GM23338 (cell line): ENCODE measurements at places on chromosomes 6 and 20. TPM values are rescaled to one million over a fixed set of nuclear protein-coding genes. Genes with fewer than 3 reads are reported as not detected.

- H3K4me3 ChIP-seq, result no peak overlapping the region
- H3K4me1 ChIP-seq, result no peaks in the 10 kb centered on the region
- peaks cover 81% of the 10 kb centered on the region for H3K36me3 ChIP-seq
- no peak overlapping the region for H3K27ac ChIP-seq
- DNase-seq, result no peak
These were observed 19.4 kb downstream of the ESF1 start for GRCh38 chr20:13765299-13765698.

DNA sequence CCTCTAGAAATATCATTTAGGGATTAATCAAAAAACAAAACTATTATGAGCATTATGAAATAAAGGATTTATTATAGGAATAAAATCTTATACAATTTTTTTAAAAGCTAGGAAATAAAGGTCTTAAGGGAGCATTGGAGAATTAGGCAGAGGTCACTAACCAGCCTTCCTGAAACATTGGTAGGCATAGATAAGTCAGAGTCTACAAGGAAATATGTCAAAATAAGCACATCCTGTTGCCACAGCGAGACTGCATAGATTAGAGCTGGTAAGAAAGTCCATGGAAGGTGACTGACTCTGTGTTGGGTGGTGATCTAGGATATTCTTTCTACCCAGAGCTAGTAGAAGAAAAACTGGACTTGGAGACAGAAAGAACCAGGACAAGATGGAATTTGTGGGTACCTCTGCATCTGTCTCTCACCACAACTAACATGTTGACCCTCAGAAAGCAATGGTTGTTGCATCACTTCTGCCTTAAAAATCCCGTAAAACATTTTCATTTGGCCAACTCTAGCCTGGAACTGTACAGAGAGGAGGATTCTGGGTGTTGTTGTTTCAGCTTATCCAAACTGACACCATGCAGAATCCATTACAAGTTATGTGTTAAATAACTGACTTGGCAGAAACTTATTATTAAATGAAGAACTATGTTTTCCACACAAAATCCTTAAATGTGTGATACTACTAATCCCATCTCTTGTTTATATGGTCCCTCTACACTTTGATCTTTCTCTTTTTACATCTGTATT is 77.1 kb downstream of the FBXO5 start:
- no peak overlapping the region for H3K4me3 ChIP-seq
- no peak overlapping the region for H3K27ac ChIP-seq
- no peaks in the 10 kb centered on the region for H3K36me3 ChIP-seq
- no peaks in the 10 kb centered on the region for H3K27me3 ChIP-seq
- DNase-seq, result no peak
- peaks cover 28% of the 10 kb centered on the region for H3K4me1 ChIP-seq

- H3K4me3 ChIP-seq, result no peak overlapping the region
- DNase-seq, result no peak
- H3K27ac ChIP-seq, result no peak overlapping the region
These were observed 68.3 kb upstream of the TMEM244 start for GRCh38 chr6:129929433-129929832.

Gene HAO1
- not detected in 2 replicates for polyA plus RNA-seq

GRCh38 chr6:94227741-94228140 is 808.4 kb upstream of the EPHA7 start:
- H3K27me3 ChIP-seq, result no peaks in the 10 kb centered on the region
- no peak overlapping the region for H3K4me3 ChIP-seq
- no peak overlapping the region for H3K27ac ChIP-seq
- no peak for DNase-seq
- H3K4me1 ChIP-seq, result no peaks in the 10 kb centered on the region

Gene FGD2
- polyA plus RNA-seq, result 0.13 and 0.16 TPM in 2 replicates

Gene SYCP2L
- 8.5 and 10.5 TPM in 2 replicates for polyA plus RNA-seq

Gene FNDC11
- 3.4 and 3.5 TPM in 2 replicates for polyA plus RNA-seq

Gene HTR1E
- not detected in 2 replicates for polyA plus RNA-seq

DNA sequence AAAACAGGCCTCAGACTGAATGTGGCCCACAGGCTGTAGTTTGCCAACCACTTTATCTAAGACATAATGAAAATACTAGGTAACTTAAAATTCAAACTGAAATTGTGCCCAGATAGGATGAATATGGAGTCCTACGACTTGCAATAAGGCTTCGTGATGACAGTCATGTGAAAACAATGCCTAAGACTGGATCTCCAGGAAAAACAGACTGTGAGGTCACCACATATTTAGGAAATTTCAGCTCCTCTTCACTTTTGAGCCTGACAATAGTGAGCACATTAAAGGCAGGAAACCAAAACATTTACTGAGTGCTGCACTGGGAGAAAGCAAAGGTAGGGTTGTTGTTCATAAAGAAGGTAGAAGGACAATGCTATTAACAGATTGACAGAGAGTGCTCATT is 50.0 kb downstream of the RTN4IP1 start:
- H3K27ac ChIP-seq, result peak overlapping the region; percentile 26; the same call in 1 of the 2 replicates
- H3K27me3 ChIP-seq, result no peaks in the 10 kb centered on the region
- no peaks in the 10 kb centered on the region for H3K4me1 ChIP-seq
- no peak for DNase-seq
- H3K4me3 ChIP-seq, result no peak overlapping the region

- H3K36me3 ChIP-seq, result no peaks in the 10 kb centered on the region
- DNase-seq, result no peak
- no peaks in the 10 kb centered on the region for H3K4me1 ChIP-seq
- H3K27me3 ChIP-seq, result no peaks in the 10 kb centered on the region
These were observed 389.4 kb downstream of the RNGTT start for GRCh38 chr6:88574031-88574430.

GRCh38 chr20:48904566-48905296 is 16.8 kb upstream of the ARFGEF2 start:
- 0 out of 2 replicates have a peak overlapping the region, but pooled peaks have one; percentile 36 for H3K4me3 ChIP-seq
- H3K4me1 ChIP-seq, result peaks cover 6% of the 10 kb centered on the region; the same call in 1 of the 2 replicates
- no peak overlapping the region for H3K27ac ChIP-seq
- no peaks in the 10 kb centered on the region for H3K27me3 ChIP-seq

DNA sequence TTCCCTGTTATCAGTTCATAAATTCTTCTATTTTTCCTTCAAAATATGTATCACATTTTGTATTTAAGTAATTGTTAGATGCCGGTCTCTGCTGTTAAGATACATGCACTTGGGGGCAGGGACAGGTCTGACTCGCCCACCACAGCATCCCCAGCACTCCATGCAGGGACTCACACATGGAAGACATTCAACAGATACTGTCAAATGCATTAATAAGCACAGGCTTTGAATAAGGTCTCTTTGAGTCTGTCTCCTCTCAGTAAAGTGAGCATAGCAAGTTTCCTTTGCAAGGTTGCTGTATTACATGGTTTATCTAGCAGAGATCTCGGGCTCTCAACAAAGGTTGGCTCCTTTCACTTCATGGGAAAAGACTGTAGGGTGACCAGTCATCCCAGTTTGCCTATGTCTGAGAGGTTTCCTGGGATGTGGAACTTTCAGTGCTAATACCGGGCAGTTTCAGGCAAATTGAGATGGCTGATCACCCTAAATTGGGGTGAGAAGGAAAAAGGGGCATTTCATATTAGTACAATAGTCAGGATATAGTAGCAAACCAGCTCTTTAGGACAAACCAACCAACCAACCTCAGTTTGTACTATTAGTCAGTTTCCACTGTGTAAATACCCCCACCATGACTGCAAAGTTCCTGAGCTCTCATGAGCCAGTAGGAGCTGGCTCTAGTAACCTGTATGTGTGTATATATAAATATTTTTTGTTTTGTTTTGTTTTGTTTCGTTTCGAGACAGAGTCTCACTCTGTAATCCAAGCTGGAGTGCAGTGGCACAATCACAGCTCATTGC is 15.0 kb downstream of the JPH2 start:
- DNase-seq, result no peak
- H3K36me3 ChIP-seq, result no peaks in the 10 kb centered on the region
- no peak overlapping the region for H3K4me3 ChIP-seq
- H3K27me3 ChIP-seq, result no peaks in the 10 kb centered on the region
- H3K4me1 ChIP-seq, result no peaks in the 10 kb centered on the region
- no peak overlapping the region for H3K27ac ChIP-seq

GRCh38 chr20:31801508-31801907 is 17.6 kb upstream of the MYLK2 start:
- no peak for DNase-seq
- H3K27ac ChIP-seq, result no peak overlapping the region
- H3K36me3 ChIP-seq, result peaks cover 70% of the 10 kb centered on the region
- H3K4me1 ChIP-seq, result no peaks in the 10 kb centered on the region
- H3K4me3 ChIP-seq, result no peak overlapping the region

Gene KIF25
- 0.76 and 0.92 TPM in 2 replicates for polyA plus RNA-seq

Gene GNAS-AS1
- 11.3 and 12.3 TPM in 2 replicates for polyA plus RNA-seq

- DNase-seq, result no peak
- H3K36me3 ChIP-seq, result no peaks in the 10 kb centered on the region
- H3K27ac ChIP-seq, result no peak overlapping the region
- 0 out of 2 replicates have a peak, but pooled peaks cover 4% of the 10 kb centered on the region for H3K27me3 ChIP-seq
- H3K4me3 ChIP-seq, result no peak overlapping the region
These were observed 116.1 kb downstream of the VEGFA start for GRCh38 chr6:43886067-43886461.

DNA sequence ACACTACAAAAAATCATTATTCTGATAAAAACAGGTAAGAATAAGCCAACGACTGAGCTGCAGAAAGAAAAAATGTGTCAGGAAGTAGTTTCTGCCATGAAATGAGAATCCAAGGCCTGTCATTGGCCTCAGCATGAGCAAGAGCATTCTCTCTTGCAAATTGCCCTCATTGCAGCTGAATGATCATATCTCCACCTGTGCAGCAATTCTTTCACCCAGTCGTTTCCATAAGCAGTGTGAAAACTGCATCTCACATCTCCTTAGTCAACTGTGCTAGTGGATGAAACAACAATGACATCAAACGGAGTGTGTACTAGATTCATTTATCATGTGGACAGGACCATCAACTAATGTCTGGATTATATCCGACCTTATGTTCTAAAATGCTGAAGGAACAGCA is 88.2 kb upstream of the STXBP5 start:
- H3K36me3 ChIP-seq, result no peaks in the 10 kb centered on the region
- no peak overlapping the region for H3K27ac ChIP-seq
- peaks cover 8% of the 10 kb centered on the region for H3K4me1 ChIP-seq
- no peaks in the 10 kb centered on the region for H3K27me3 ChIP-seq
